T-helper 2 cell treated with Interferon-gamma antibody and Interleukin-4, amounts not matched to agents 5 μg/mL and 100 μg/mL, for 36 hours (primary cell): ENCODE measurements at places on chromosomes 6 and 20.

GRCh38 chr6:149343501-149343900, 26.0 kb downstream of the TAB2 start:
- peaks cover 62% of the 10 kb centered on the region for H3K4me1 ChIP-seq
- H3K4me3 ChIP-seq, result no peak overlapping the region
- no peak overlapping the region for H3K27ac ChIP-seq
- H3K36me3 ChIP-seq, result peaks cover 47% of the 10 kb centered on the region
- DNase-seq, result no peak

DNA sequence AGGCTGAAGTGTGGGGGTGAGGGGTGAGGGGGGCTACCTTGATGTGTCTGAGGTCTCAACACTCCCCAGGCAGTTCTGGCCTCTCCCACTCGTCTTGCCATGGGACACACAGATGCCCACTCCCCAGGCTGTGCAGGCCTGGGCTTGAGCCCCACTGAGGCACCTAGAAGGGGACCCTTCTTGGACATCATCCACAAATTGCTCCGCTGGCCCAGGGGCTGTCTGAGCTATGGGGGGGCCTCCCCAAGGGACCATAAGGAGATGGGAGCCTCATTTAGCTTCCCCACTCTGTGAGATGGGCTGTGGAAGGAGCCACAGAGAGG, 155.5 kb upstream of the MLN start:
- H3K4me1 ChIP-seq, result peaks cover 2% of the 10 kb centered on the region
- peaks cover 3% of the 10 kb centered on the region for H3K27me3 ChIP-seq
- no peak for DNase-seq

DNA sequence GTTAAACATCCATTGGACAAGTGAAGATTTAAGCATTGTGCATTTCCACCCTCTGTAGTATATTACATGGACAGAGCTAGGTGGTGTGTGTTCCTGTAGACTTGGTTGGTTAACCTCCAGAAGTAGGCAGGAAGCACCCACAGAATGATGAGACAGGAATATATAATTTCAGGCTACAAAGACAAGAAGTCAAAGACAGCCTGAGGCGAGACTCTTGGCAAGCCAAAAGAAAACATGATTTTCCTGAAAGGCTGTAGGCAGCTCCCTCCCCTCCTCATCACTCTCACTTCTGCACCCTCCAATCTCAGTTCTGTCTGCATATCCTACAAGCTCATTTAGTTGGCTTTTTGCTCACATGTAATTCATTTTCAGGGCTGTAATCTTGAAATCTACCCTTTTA, 110.0 kb upstream of the SLC35B3 start:
- no peak overlapping the region for H3K27ac ChIP-seq
- DNase-seq, result no peak
- no peaks in the 10 kb centered on the region for H3K27me3 ChIP-seq
- H3K4me1 ChIP-seq, result no peaks in the 10 kb centered on the region
- H3K4me3 ChIP-seq, result no peak overlapping the region

GRCh38 chr20:11387189-11387754, 530.4 kb upstream of the BTBD3 start:
- no peaks in the 10 kb centered on the region for H3K4me1 ChIP-seq
- no peak for DNase-seq
- no peaks in the 10 kb centered on the region for H3K27me3 ChIP-seq
- no peak overlapping the region for H3K27ac ChIP-seq
- no peak overlapping the region for H3K4me3 ChIP-seq
- no peaks in the 10 kb centered on the region for H3K36me3 ChIP-seq

DNA sequence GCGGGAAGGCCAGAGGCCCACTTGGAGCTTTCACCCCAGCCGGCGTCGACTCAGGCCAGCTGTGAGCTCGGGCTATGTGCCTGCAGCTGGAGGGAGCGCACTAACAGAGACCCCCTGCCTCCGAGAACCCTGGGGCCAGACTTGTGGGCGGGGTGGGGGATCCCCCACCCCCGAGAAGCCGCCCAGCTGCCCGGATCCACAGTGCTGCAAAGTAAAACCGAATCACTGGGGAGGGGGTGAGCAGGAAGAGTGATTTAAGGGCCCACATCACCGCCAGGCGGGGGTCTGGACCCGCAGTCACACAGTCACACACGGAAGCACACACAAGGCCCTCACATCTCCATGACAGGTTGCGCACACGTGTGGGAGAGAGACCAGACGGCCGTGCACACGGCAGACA, 48.7 kb downstream of the KCNQ2 start:
- H3K4me3 ChIP-seq, result no peak overlapping the region
- H3K36me3 ChIP-seq, result no peaks in the 10 kb centered on the region
- H3K4me1 ChIP-seq, result no peaks in the 10 kb centered on the region
- no peak for DNase-seq

DNA sequence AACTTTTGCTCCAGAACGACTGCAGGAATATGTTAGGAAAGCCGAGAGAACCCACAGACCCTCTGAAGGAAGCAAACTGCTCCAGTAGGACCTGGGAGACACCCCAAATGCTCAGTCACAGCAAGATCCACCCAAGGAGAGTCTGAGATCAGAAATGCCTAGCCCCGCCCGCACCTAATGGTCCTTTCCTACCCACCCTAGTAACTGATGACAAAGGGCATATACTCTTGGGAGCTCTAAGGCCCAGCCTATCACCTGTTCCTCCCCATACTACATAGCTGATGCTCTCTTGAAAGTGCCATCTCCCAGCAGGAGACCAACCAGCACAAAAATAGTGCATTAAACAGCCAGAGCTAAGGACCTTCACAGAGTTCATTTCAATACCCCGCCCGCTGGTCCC, 67.6 kb downstream of the CD2AP start:
- no peak overlapping the region for H3K4me3 ChIP-seq
- H3K36me3 ChIP-seq, result peaks cover 53% of the 10 kb centered on the region
- no peak for DNase-seq
- H3K27ac ChIP-seq, result no peak overlapping the region
- H3K27me3 ChIP-seq, result no peaks in the 10 kb centered on the region

DNA sequence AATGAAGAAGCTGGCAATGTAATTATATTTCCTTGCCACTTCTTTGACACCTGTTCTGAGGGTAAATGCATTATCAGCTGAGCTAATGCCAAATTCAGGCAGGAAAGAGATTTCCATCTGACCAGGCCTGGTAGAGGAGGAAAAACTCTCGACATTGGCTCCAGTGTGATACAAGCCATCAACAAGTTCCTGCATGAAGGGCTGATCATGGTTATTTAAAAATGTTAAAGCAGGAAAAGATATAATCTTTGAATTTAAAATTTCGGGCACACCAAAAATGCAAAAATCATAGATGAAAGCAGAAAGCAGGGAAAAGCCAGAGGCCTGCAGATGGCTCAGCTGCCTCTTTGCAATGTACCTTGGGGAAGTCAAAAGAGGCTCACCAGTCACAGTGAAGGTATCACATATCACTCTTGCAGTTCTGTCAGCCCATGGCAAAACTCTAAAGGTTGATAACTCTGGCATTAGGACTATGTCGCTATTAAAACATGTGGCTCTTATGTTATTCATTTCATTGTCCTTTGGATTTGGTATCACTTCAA, 39.1 kb downstream of the LGSN start:
- H3K27me3 ChIP-seq, result no peaks in the 10 kb centered on the region
- no peak for DNase-seq
- no peak overlapping the region for H3K27ac ChIP-seq
- H3K4me3 ChIP-seq, result no peak overlapping the region
- H3K36me3 ChIP-seq, result no peaks in the 10 kb centered on the region

GRCh38 chr20:6058684-6059295, 4.9 kb upstream of the LRRN4 start:
- peaks cover 2% of the 10 kb centered on the region for H3K4me1 ChIP-seq
- H3K4me3 ChIP-seq, result no peak overlapping the region
- no peak overlapping the region for H3K27ac ChIP-seq
- peaks cover 21% of the 10 kb centered on the region for H3K27me3 ChIP-seq
- no peak for DNase-seq

GRCh38 chr6:145561095-145562072, 173.9 kb downstream of the EPM2A start:
- no peak overlapping the region for H3K27ac ChIP-seq
- H3K4me1 ChIP-seq, result no peaks in the 10 kb centered on the region
- DNase-seq, result no peak
- H3K4me3 ChIP-seq, result no peak overlapping the region
- no peaks in the 10 kb centered on the region for H3K36me3 ChIP-seq

DNA sequence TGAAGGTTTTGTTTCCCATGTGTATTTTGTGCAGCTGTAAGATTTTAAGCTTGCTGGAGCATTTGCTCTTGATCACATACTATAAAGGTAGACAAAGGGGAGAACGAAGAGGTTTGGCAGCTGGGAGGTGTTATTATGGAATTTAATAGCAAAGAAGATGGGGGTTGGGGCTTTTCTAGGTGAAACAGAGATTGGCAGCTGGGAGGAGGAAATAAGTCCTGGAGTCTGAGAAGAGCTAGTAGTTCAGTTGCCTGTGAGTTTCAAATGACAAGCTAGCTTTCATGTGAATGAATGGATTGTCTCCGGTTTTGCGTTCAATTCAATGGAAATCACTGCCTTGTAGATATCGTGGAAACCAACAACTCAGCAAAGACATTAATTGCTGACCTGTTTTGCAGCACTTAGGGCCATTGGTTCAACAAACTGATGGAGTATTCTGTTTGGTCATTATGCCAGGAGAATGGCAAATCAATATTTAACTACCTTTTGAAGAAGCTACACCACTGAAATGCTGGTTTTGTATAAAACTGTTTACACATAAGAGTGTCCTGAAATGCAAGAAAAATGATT, 38.1 kb upstream of the FLRT3 start:
- H3K36me3 ChIP-seq, result no peaks in the 10 kb centered on the region
- H3K27ac ChIP-seq, result no peak overlapping the region
- DNase-seq, result no peak

DNA sequence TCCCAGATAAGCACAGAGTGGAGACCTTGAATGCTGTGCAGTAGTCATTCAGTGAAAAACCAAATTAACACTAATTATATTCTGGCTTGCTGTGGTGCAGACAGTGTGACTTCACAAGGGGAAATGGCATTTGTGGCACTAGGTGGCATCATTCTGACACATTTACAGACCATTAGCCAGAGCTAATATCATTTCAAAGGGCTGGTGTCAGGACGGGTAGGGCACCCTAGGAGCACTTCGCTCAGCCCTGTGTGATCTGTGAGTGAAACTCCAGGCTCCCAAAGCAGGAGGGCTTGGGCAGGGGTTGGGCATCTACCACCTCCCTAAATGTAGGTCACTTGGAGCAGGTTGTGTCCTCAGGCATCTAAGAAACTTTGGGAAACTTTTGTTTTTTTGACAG, 555.8 kb downstream of the PKHD1 start:
- H3K36me3 ChIP-seq, result no peaks in the 10 kb centered on the region
- H3K27ac ChIP-seq, result no peak overlapping the region
- no peak for DNase-seq
- no peak overlapping the region for H3K4me3 ChIP-seq

GRCh38 chr6:99219788-99220187, 129.7 kb downstream of the FAXC start:
- peaks cover 2% of the 10 kb centered on the region for H3K27me3 ChIP-seq
- no peaks in the 10 kb centered on the region for H3K4me1 ChIP-seq
- H3K4me3 ChIP-seq, result no peak overlapping the region
- H3K27ac ChIP-seq, result no peak overlapping the region
- DNase-seq, result no peak

GRCh38 chr6:34986845-34987246, 97.8 kb downstream of the ANKS1A start:
- no peaks in the 10 kb centered on the region for H3K27me3 ChIP-seq
- no peak overlapping the region for H3K27ac ChIP-seq
- H3K4me3 ChIP-seq, result no peak overlapping the region
- H3K4me1 ChIP-seq, result no peaks in the 10 kb centered on the region

DNA sequence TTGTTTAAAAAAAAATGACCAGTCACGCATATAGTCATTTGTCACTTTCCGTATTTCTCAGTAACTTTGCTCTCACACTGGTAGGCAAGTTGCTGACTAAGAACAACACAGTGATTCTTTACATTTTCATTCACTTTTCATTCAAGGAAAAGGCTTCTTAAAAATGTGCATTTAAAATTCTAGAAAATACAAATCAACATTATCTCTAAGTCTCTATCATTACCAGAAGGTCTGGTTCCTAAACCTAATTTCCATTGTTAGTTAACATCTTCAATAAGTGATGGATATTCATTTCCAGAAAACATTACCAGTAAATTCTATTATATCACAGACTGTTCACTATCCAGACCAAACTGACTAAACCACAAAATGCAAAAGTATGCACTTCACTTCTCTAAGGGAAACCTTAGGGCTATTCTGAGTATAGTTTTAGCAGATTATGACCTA, 115.3 kb downstream of the AHI1 start:
- H3K4me3 ChIP-seq, result no peak overlapping the region
- no peak overlapping the region for H3K27ac ChIP-seq
- H3K36me3 ChIP-seq, result peaks cover 2% of the 10 kb centered on the region

- peak overlapping the region; percentile 81 for H3K4me3 ChIP-seq
- H3K36me3 ChIP-seq, result peaks cover 2% of the 10 kb centered on the region
- no peak overlapping the region for H3K27ac ChIP-seq
- H3K4me1 ChIP-seq, result peaks cover 49% of the 10 kb centered on the region
Observed at GRCh38 chr20:53847837-53848170, 222.6 kb downstream of the BCAS1 start.

- no peaks in the 10 kb centered on the region for H3K4me1 ChIP-seq
- DNase-seq, result no peak
- H3K27ac ChIP-seq, result no peak overlapping the region
Observed at GRCh38 chr20:52921340-52921739, 50.8 kb upstream of the TSHZ2 start.

GRCh38 chr20:62350629-62351422, 16.3 kb downstream of the LAMA5 start:
- H3K27me3 ChIP-seq, result no peaks in the 10 kb centered on the region
- H3K27ac ChIP-seq, result no peak overlapping the region
- no peaks in the 10 kb centered on the region for H3K4me1 ChIP-seq
- no peak for DNase-seq
- peaks cover 4% of the 10 kb centered on the region for H3K36me3 ChIP-seq

DNA sequence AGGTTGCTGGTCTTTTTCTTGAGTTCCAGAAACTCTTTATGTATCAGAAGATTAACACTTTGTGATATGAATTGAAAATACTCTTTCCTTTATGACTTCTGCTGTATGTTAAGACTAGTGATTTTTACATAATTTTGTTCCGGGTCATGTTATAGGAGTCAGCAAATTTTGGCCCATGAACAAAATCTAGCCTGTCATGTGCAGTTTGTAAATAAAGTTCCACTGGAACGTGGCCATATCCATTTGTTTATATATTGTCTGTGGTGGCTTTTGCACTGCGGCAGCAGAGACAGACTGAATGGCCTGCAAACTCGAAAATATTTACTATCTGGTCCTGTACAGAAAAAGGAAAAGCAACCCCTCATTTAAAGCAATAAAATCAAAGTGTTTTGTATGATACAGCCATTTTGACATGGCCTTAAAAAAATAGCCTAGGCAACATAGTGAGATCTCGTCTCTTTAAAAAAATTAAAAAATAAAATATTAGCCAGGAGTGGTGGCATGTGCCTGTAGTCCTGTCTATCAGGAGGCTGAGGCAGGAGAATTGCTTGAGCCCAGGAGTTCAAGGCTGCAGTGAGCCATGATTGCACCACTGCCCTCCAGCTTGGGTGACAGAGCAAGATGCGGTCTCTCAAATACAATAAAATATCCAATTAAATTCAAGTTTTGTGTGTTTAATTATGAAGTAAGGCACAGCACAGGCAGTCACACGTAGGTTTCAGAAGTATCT, 36.9 kb downstream of the SNX9 start:
- peaks cover 11% of the 10 kb centered on the region for H3K4me1 ChIP-seq
- DNase-seq, result no peak
- H3K27me3 ChIP-seq, result peaks cover 78% of the 10 kb centered on the region
- peaks cover 4% of the 10 kb centered on the region for H3K36me3 ChIP-seq
- no peak overlapping the region for H3K4me3 ChIP-seq
